Prostate gland (tissue), 2 donors: ENCODE measurements at places on chromosomes 3 and 15. TPM values are rescaled to one million over a fixed set of nuclear protein-coding genes. Genes with fewer than 3 reads are reported as not detected.

Gene RFT1
- 31.1 TPM for total RNA-seq

Gene PLA2G4E
- 0.17 TPM for total RNA-seq

Gene CORO2B
- total RNA-seq: 1.4 TPM

Gene MFN1
- 44.3 TPM for total RNA-seq

GRCh38 chr3:19347671-19348070, 199.4 kb downstream of the KCNH8 start:
- no peak for DNase-seq

DNA sequence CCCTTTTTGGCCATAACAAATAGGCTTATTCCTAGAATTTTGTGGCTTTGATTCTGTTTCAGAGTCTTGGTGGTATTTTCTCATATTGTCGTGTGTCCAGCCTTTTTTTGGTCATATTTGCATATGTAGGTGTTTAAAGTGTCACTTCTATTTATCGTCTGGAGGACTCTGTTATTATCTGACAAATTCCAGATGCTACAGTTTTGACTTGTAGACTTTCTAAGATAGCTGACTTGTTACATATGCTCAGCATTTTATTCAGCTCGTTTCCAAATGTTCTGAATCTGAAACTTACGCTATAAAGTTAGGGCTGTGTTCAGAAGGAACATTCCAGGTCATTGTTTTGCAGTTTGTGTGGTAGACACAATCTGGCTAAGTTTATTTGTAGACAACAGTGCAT, 1.9 kb downstream of the PPP4R2 start:
- no peak for DNase-seq

GRCh38 chr3:8778475-8778874, 9.1 kb upstream of the OXTR start:
- no peak for DNase-seq

GRCh38 chr3:40079847-40080240, 229.7 kb upstream of the EIF1B start:
- DNase-seq: no peak

- DNase-seq: no peak
Measured at GRCh38 chr3:181250714-181251113, 261.2 kb upstream of the DNAJC19 start.

DNA sequence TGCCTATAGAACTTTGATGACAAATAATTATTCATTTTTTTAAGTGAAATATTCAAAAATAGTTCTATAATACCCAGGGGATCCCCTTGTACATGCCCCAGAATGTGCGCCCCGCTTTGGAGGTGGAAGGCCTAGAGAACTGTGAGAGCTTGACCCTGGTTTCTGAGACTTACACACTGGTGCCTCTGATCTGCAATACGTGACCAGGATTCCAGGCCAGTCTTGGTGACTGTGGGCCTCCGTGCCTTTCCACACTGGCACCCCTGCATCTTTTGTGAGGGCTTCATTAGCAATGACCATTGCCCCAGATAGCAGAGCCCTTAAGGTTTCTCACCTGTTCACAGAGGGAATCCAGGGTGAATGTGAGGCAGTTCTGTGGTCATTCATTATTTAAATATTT, 44.0 kb downstream of the CLSTN2 start:
- DNase-seq: no peak
